Myometrial cell (primary cell): ENCODE measurements at places on chromosomes 1 and 21. TPM values are rescaled to one million over a fixed set of nuclear protein-coding genes. Genes with fewer than 3 reads are reported as not detected.

Gene FNBP1L
- 8.1 and 8.5 TPM in 2 replicates for total RNA-seq

Gene KCNH1
- total RNA-seq = not detected in 2 replicates

Gene COL9A2
- 0.53 and 3.5 TPM in 2 replicates for total RNA-seq

Gene C1QC
- total RNA-seq = not detected in 2 replicates

Gene OR2G6
- not detected in 2 replicates for total RNA-seq

Gene MACO1
- 12.7 and 12.8 TPM in 2 replicates for total RNA-seq

Gene CELA2B
- not detected in 2 replicates for total RNA-seq

Gene RGS1
- not detected in 2 replicates for total RNA-seq

Gene ESPN
- not detected in 2 replicates for total RNA-seq

Gene FALEC
- total RNA-seq = 0.86 TPM in 1 of 2 replicates, not detected in the other

Gene CADM3
- total RNA-seq = not detected in 2 replicates

Gene CYP4A22
- not detected in 2 replicates for total RNA-seq

Gene OR2T35
- total RNA-seq = not detected in 2 replicates

Gene TMEM81
- total RNA-seq = 0.29 and 3.2 TPM in 2 replicates

Gene MIXL1
- not detected in 2 replicates for total RNA-seq

Gene SELE
- not detected in 2 replicates for total RNA-seq

Gene KIF2C
- 39.7 and 53.3 TPM in 2 replicates for total RNA-seq

Gene LDLRAD2
- under 0.01 TPM in 1 of 2 replicates, not detected in the other for total RNA-seq

Gene TSSK3
- total RNA-seq = not detected in 2 replicates

Gene OLFML3
- 153 and 175 TPM in 2 replicates for total RNA-seq

Gene RNU1-3
- total RNA-seq = not detected in 2 replicates

Gene ZBTB37
- total RNA-seq = 1.2 and 1.9 TPM in 2 replicates

Gene NT5C1A
- total RNA-seq = not detected in 2 replicates
